ENCODE measurements at places on chromosomes 3 and 15.

GRCh38 chr3:126749931-126750755, 46.1 kb downstream of the CHCHD6 start:
- H3K27ac ChIP-seq = no peak overlapping the region
- ATAC-seq = no peak
- no peaks in the 10 kb centered on the region for H3K27me3 ChIP-seq
- no peaks in the 10 kb centered on the region for H3K4me1 ChIP-seq
- H3K4me3 ChIP-seq = no peak overlapping the region

DNA sequence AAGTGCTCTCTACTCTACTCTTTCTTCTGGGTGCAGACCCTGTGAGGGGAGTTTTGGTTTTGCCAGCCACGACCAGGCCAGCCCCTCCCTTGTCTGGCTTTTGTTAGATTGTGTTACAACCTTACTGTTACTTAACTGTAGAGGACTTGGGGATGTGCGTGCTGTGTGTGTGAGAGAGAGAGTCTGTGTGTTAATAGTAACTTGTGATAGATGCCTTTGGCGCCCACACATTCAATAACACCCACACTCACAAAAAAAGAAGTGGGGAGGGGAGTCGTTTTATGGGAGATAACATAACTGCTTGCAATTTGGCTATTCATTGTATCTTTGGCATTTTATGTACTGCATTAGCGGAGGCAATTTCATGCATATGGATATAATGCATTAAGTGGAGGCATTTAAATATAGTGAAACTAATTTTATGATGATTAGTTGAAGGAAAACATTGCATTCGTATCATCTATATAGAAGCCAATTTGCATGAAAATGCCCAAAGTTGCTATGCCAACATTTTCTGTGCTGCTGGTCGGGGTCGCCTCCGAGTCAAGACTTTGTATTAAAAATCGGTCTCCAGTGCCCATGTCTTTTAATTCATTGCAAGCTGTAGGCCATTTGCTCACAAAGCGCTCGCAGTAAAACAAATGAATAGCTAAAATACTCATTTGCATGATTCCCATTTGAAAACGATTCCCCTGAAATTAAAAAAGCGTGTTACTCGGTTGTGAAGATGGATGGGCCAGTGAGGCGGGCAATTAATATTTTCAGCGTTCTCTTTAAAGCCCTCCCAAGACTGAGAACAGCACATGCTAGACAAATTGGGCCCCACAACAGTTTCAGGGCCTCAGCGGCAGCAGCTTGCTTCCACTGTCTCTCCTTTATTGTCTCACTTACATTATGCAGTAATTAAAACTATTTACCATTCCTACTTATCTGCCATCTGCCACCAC, 158.5 kb upstream of the SMAD3 start:
- no peak for ATAC-seq
- H3K27ac ChIP-seq = no peak overlapping the region
- H3K4me1 ChIP-seq = peaks cover 46% of the 10 kb centered on the region
- H3K36me3 ChIP-seq = no peaks in the 10 kb centered on the region
- no peaks in the 10 kb centered on the region for H3K27me3 ChIP-seq

GRCh38 chr15:92468991-92469390, 75.3 kb downstream of the ST8SIA2 start:
- H3K4me3 ChIP-seq = no peak overlapping the region
- H3K36me3 ChIP-seq = no peaks in the 10 kb centered on the region
- no peaks in the 10 kb centered on the region for H3K4me1 ChIP-seq
- ATAC-seq = no peak
- H3K27me3 ChIP-seq = no peaks in the 10 kb centered on the region
- H3K27ac ChIP-seq = no peak overlapping the region

GRCh38 chr15:29589416-29589815, 232.9 kb downstream of the TJP1 start:
- no peak overlapping the region for H3K4me3 ChIP-seq
- no peaks in the 10 kb centered on the region for H3K36me3 ChIP-seq

DNA sequence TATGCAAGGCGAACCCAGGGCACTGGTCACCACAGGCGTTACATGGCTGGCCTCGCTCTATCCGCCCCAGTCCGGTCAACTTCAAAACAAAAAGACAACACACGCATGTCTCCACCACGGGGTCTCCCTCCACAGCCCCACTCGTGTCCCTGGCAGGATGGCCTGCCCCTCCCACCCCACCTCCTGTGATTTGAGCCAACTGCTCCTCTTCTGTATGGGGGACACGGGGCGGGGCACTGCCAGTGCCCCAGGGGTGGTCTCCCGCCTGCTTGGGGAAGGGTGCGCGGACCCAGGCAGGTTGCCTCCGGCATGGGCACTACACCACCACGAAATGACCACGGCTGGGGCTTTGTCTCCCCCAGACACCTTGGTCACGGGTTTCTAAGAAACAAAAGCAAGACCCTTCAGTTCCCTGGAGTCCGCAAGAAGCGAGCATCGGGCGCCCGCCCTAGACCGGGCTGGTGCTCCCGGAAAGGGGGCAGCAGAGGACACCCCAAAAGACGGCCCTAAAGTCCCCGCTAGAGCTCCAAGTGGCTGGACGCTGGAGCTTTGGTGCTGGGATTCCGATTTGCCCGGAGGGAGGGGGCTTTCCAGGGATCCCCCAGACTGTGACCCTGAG, 219.3 kb upstream of the PRICKLE2 start:
- no peak overlapping the region for H3K4me3 ChIP-seq
- H3K27me3 ChIP-seq = peaks cover 78% of the 10 kb centered on the region
- no peaks in the 10 kb centered on the region for H3K36me3 ChIP-seq
- no peak for ATAC-seq
- peaks cover 6% of the 10 kb centered on the region for H3K4me1 ChIP-seq

GRCh38 chr3:100871306-100871705, 121.9 kb downstream of the ABI3BP start:
- H3K4me1 ChIP-seq = no peaks in the 10 kb centered on the region
- no peaks in the 10 kb centered on the region for H3K36me3 ChIP-seq
- ATAC-seq = no peak
- no peak overlapping the region for H3K4me3 ChIP-seq
- H3K27me3 ChIP-seq = peaks cover 14% of the 10 kb centered on the region
- H3K27ac ChIP-seq = no peak overlapping the region

GRCh38 chr3:125137358-125138033, 75.1 kb downstream of the SLC12A8 start:
- H3K4me3 ChIP-seq = no peak overlapping the region
- H3K27me3 ChIP-seq = no peaks in the 10 kb centered on the region
- no peak overlapping the region for H3K27ac ChIP-seq
- H3K4me1 ChIP-seq = peaks cover 56% of the 10 kb centered on the region

- H3K27me3 ChIP-seq = no peaks in the 10 kb centered on the region
- ATAC-seq = no peak
- H3K4me1 ChIP-seq = no peaks in the 10 kb centered on the region
Observed at GRCh38 chr3:136377508-136377907, 127.4 kb downstream of the PCCB start.

- no peak overlapping the region for H3K4me3 ChIP-seq
- H3K27me3 ChIP-seq = no peaks in the 10 kb centered on the region
- H3K36me3 ChIP-seq = no peaks in the 10 kb centered on the region
Observed at GRCh38 chr3:63494646-63495045, 157.8 kb upstream of the SNTN start.

- H3K36me3 ChIP-seq = no peaks in the 10 kb centered on the region
- ATAC-seq = no peak
- H3K4me3 ChIP-seq = no peak overlapping the region
- H3K27me3 ChIP-seq = peaks cover 18% of the 10 kb centered on the region
Observed at GRCh38 chr15:99976811-99977271, 243.6 kb upstream of the LYSMD4 start.

DNA sequence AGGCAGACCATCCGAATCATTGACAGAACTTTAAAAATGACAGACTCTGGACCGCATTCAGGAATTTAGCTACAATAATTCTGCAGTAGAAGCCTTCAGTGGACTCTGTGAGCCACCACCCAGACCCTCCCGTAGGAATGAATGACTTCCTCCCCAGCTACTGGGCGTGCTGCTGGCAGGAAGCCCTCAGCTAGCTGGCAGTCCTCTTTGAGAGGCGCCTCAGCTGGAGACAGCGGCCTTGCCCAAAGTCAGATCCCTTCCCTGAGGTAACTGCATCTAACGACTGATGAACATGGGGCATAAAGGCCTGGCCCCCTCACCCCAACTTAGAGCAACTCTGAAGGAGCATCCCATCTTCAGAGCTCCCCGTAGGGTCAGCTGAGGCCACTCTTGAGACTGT, 25.8 kb downstream of the CRABP1 start:
- no peak overlapping the region for H3K4me3 ChIP-seq
- no peak for ATAC-seq
- no peaks in the 10 kb centered on the region for H3K4me1 ChIP-seq
- H3K27ac ChIP-seq = no peak overlapping the region

DNA sequence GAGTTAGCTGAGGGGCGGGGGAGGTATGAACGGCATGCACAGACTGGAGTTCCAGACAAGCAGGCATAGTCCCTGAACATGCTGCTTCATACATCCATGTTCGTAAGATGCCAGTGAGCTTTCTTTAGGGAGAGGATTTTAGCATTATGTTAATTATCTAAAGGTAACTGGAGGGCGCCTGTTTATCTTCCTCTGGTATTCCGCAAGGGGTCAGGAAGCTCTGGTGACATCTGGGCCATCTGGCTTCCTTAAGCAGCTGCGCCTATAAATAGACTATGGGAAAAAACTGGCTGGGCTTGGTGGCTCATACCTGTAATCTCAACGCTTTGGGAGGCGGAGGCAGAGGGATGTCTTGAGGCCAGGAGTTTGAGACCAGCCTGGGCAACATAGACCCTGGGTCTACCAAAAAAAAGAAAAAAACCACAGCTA, 1.5 kb upstream of the FBXO22 start:
- H3K27me3 ChIP-seq = no peaks in the 10 kb centered on the region
- peaks cover 20% of the 10 kb centered on the region for H3K4me1 ChIP-seq
- ATAC-seq = no peak
- H3K4me3 ChIP-seq = peak overlapping the region; percentile 52

GRCh38 chr3:16290827-16291196, 25.8 kb downstream of the OXNAD1 start:
- no peak for ATAC-seq
- H3K27me3 ChIP-seq = no peaks in the 10 kb centered on the region
- no peak overlapping the region for H3K4me3 ChIP-seq
- peak overlapping the region; percentile 20 for H3K27ac ChIP-seq
- peaks cover 30% of the 10 kb centered on the region for H3K4me1 ChIP-seq

- no peak overlapping the region for H3K27ac ChIP-seq
- no peaks in the 10 kb centered on the region for H3K36me3 ChIP-seq
- H3K27me3 ChIP-seq = no peaks in the 10 kb centered on the region
- H3K4me3 ChIP-seq = no peak overlapping the region
Observed at GRCh38 chr3:20230954-20231353, 44.9 kb upstream of the SGO1 start.

DNA sequence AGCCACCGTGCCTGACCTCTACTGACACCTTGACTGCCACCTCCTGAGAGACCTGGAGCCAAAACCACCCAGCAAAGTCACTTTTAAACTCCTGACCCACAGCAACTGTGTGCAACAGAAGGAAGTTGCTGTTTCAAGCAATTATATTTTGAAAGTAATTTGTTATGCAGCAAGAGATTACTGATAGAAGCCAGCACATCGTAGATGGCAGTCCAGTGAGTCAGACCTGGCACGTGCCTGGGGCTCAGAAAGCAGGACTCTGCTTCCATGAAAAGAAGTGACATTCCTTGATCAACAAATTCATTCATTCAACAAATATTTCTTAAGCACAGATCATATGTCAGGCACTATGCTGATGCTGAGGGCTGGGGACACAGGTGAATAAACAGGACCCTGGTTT, 5.7 kb upstream of the CSPG4 start:
- peaks cover 8% of the 10 kb centered on the region for H3K4me1 ChIP-seq
- no peak overlapping the region for H3K27ac ChIP-seq
- H3K4me3 ChIP-seq = no peak overlapping the region
- no peak for ATAC-seq
- H3K27me3 ChIP-seq = peaks cover 32% of the 10 kb centered on the region
- no peaks in the 10 kb centered on the region for H3K36me3 ChIP-seq

DNA sequence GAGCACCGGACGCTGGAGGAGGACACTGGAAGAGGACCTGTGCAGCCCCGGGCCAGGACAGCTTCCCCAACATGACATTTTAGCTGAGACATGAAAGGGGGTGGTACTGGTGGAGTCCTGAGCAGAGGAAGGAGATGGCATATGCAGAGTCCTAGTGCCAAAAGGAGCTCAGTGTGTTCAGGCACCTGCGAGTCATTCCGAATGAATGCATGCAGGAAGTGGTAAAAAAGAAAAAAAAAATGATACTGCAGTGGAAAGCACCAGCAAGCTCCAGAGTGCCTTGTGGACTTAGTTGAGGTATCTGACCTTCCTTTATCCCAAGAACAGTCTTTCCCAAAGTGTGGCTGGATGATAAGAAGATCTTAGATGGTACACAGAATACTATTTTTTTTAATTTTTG, 6.6 kb upstream of the ZNF148 start:
- no peak overlapping the region for H3K27ac ChIP-seq
- H3K36me3 ChIP-seq = no peaks in the 10 kb centered on the region
- no peak overlapping the region for H3K4me3 ChIP-seq
- ATAC-seq = no peak

DNA sequence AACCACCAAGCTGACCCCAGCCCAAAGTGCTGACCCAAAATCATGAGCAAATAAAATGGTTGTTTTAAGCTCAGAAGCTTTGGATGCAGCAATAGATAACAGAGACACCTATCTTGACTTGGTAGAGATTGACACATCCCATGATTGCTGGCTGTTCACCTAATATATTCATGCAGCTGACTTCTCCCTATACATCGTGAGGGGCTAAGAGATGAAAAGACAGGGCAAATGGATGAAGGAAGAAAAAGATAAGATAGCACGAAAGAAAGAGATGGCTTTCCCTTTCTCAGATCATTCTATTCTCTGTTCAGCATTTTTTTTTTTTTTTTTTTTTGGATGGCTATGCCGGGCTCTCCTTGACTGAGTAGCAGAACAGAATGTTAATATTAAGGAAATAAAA, 141.5 kb upstream of the ADAMTS9 start:
- ATAC-seq = no peak
- no peaks in the 10 kb centered on the region for H3K36me3 ChIP-seq
- H3K27me3 ChIP-seq = no peaks in the 10 kb centered on the region
- no peak overlapping the region for H3K27ac ChIP-seq
- H3K4me1 ChIP-seq = no peaks in the 10 kb centered on the region
